ENCODE measurements at places on chromosomes 6 and 20.
A peak's percentile ranks its signal among the peaks of the same experiment; 100 is the strongest.

DNA sequence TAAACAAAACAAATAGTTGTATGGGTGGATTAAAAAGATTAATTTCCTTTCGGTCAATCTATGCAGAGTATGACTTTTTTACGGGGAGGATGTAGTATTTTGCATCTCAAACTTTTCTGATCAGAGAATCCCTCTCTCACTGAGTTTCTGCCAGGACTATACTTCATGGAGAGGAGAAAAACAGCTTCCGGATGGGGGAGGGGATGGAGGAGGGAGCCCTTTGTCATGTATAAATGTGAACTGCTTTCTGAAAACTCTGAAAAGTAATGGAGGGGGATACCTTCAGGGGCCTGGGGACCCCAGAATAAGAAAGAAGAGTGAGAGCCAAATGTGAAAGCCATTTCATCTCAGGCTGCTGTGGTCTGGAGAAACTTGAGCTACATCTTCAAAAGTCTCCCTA, 173.1 kb upstream of the KCNK16 start:
- no peak for DNase-seq

DNA sequence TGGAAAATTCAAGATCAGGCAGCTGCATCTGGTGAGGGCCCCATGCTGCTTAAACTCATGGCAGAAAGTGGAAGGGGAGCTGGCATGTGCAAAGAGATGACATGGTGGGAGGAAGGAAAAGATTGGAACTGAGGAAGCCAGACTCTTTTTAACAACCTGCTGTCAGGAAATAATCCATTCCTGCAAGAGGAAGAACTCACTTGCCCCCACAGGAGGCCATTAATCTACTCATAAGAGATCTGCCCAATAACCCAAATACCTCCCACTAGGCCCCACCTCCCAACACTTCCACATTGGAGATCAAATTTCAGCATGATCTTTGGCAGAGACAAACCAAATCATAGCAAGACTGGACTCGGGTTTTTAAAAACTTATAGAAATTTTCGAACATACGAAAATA, 200.5 kb upstream of the KCNQ5 start:
- DNase-seq = no peak

- no peak for DNase-seq
Measured at GRCh38 chr20:52150440-52151258, 40.9 kb downstream of the ZFP64 start.

DNA sequence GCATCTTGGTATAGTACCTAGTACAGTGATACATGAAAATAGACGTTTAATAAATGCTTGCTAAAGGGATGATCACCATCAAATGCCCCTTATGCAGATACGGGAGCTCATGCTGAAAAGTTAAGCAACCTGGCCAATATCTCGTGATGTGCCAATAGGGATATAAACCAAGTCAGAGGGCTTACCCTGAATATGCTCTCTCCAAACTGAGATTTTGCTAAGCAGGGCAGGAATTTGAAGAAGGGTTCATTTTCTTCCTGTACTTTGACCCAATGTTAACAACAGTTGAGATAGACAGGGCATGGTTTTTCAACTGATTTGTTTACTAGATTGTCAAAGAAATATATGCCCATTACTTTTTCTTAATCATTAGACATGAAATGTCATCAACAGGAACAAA, 219.3 kb upstream of the PREP start:
- no peak for DNase-seq

GRCh38 chr6:144265061-144265357, 20.1 kb upstream of the UTRN start:
- no peak for DNase-seq

DNA sequence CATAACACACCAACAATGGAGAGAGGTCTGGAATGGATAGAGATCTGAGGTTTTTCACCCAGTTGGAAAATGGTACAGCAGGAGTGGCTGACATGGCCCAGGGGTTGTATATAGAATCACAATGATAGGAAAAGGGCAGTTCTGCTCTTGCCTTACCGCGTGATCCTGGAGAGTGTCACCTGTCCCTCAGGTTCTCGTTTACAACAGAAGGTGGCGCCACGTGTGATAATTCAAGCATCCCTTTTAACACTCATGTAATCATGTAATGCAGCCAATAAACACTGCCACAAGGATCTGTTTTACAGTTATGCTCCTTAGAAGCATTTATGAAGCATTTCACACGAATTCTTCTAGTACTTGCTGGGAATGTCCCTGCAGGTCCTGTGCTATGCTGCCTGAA, 12.9 kb upstream of the WFDC2 start:
- no peak for DNase-seq

DNA sequence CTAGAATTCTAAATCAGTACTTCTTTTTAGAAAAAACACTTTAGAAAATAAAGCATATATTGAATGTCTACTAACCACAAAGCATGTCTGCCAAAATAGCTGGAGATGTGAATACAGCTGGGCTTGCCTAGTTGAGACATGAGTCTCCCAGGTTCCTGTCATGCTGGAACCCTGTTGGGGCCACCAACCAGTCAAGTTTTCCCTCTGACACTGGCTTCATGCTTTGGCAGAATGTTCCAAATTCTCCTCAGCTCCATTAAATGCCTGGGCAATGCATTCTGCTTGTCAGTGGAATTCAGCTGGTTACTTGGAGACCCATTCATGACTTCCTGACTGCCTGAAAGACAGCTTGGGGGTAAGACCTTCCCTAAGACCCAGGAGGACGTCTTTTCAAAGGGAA, 87.2 kb downstream of the PRND start:
- DNase-seq = no peak

GRCh38 chr6:127539272-127539671, 20.1 kb upstream of the MTCL3 start:
- no peak for DNase-seq

DNA sequence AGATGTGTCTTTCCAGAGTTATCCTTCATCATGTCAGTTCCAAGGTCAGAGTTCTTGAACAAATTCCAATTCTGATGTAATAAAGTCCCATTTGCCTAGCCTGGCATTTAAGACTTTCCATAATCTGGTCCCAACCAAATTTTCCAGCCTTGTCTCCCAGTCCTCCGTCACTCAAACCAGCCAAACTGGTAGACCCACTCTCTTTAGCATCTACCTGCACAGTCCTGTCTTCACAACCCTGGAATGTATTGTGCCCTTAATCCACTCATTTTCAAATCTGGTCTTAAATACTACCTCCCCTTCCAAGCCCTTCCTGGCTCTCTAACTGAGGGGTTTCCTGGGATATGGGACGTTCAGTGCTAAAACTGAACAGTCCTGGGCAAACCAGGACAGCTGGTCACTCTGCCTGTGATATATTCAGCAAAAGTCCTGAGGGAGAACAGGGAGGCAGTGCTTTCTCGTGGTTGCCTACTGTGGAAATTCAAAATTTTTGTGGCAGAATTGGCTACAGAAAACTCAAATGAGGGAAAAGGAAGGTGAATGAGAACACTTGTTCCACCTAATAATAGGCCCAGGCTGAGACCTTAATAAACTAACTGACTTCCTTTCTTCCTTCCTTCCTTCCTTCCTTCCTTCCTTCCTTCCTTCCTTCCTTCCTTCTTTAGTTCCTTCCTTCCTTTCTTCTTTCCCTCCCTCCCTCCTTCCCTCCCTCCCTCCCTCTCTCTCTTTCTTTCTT, 10.8 kb upstream of the AKAP7 start:
- no peak for DNase-seq

- no peak for DNase-seq
Measured at GRCh38 chr6:125793280-125793679, 2.5 kb downstream of the NCOA7 start.

GRCh38 chr6:28711788-28712341, 186.2 kb downstream of the GPX5 start:
- no peak for DNase-seq

- DNase-seq = peak; percentile 65
Measured at GRCh38 chr20:59207742-59208357, 44.2 kb downstream of the ZNF831 start.

DNA sequence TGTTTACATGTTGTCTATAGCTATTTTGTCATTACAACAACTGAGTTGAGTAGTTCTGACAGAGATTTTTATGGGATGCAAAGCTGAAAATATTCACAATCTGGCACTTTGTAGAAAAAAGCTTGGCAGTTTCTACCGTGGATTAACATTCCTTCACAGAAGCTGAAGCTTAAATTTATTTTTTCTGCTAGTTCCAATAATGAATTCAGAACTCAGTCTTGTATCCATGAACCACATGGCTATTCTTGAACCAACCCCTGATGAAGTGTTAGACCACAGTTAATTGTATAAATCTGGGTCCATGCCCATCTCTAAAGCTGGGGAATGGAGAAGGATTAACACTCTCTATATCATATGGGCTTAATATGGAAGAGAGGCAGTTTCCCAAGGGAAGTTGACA, 743.8 kb upstream of the FLRT3 start:
- DNase-seq = no peak

GRCh38 chr6:13848522-13849150, 34.3 kb upstream of the MCUR1 start:
- no peak for DNase-seq

- no peak for DNase-seq
Measured at GRCh38 chr6:163739966-163740365, 325.4 kb downstream of the QKI start.

DNA sequence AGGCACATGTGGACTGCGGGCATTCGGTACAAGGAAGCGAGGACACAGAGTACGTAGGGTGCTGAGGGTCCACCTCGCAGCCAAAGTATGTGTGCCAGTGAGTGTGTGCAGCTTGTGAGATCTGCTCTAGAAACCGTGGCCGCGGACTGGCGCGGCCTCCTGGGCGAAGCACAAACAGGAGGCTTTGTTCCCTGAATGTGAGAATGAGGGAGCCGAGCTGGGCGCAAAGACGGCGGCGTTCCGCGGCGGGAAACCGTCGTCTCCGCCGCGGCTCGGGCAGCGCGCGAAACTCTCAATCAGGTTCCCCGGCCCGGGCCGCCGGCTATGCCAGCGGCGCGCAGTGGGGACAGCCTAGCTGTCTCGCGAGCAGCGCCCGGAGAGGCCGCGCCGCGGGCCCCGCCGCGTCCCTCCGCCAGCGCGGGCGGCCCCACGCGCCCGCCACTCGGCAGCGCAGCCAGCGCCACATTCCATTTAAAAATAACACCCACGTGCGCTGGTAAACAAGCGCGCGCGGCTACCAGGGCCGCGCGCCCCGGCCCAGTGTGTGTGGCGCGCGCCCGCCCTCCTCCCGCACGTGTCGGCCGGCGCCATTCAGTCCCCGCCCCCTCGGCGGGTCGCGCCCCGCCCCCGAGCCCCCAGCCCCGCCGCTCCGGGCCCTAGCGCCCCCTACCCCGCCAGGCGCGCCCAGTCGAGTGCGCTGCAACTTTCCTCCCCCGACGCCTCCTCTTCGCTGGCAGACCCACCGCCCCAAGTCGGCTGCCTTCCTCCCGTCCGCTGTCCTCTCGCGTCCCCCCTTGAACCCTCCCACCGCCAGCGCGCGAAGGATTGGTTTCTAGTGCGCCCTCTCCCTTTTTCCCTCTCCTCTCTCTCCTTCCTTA, 3.0 kb upstream of the FOXO3 start:
- DNase-seq = peak; percentile 37

DNA sequence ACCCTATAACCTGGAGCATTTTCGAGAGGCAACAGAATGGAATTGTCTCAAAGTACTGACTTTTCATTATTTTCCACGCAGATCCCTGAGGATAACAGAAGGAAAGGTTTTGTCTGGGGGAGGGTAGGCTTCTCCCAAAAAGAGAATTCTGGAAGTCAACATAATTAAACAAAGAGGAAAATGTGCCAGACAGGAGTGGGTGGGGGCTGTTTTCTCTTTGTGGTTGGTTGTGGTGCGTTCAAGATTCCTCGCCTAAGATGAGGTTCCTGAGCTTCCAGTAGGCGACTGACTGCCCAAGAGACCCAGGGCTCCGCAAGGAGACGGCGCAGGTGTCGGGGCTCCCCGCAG, 70.4 kb downstream of the SOX4 start:
- DNase-seq = no peak

DNA sequence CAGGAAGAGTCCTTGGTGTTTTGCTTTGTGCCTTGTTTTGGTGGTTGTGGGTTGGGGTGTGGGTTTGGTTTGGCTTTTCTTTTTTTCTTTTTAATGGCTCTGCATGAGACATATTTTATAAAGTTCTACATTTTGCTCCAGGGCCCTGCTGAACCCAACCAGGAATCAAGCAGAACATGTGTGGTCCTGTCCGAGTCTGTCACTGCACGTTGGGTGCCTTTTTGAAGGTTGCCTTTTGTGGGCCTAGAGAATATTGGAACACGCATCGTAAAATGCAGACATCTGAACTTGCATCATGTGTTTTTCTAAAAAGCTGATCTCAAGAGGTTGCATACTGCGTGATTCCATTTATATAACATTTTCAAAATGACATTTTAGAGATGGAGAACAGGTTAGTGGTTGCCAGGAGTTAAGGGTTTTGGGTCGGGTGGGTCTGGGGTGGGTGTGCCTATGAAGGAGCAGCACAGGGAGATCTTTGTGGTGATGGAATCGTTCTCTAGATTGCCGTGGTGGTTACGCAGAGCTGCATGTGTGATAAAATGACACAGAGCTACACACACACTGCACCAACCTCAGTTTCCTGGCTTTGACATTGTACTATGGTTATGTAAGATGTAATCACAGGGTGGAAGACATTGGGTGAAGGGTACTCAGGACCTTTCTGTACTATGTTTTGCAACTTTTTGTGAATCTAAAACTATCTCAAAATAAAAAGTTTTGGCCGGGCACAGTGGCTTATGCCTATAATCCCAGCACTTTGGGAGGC, 80.2 kb downstream of the EYA2 start:
- no peak for DNase-seq

DNA sequence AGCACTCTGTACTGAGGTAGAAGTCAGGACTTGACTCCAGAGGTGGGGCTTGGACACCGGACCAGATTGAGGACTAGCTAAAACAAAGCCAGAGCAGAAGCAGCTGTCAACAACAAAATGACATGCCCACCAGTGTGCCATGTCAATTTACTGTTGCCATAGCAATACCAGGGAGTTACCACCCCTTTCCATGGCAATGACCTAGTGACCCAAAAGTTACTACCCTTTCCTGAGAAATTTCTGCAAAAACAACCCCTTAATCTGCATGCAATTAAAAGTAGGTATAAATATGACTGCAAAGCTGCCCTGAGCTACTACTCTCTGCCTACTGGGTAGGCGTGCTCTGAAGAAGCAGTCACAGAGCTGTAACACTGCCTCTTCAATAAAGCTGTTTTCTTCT, 21.0 kb downstream of the MAP3K5 start:
- no peak for DNase-seq

GRCh38 chr6:157597461-157598312, 216.7 kb downstream of the ZDHHC14 start:
- DNase-seq = no peak

DNA sequence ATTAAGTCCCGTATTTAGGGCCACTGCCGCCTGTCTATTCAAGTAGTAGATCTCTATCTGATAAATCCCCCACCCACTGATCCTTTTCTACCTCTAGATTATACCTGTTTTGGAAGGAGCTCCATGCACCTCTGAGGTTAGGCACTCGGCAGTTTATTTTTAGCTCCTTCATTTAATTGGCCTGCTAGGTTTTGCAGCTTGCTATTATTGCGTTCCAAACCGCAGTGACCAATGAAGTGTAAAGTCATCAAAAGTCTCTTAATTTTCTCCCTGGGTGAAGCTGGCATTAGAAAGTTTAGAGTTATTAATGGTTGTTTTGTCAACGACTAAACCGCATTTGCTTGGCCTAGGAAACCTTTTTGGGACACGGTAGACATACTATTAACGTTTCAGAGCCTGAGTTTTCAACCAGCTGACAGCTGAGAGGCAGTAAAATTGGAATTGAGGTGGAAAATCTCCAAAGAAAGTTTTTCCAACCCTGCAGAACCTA, 60.0 kb downstream of the RFPL4B start:
- DNase-seq = no peak

GRCh38 chr20:41134362-41135186, 2.8 kb upstream of the PLCG1 start:
- no peak for DNase-seq

- DNase-seq = no peak
Measured at GRCh38 chr6:163837691-163838431, 423.3 kb downstream of the QKI start.

GRCh38 chr6:106979435-106979884, 4.9 kb upstream of the CD24 start:
- DNase-seq = peak; percentile 64
